Stimulated activated CD4-positive, alpha-beta T cell treated with anti-CD3 and anti-CD28 coated beads, Interleukin-1b, Interleukin-23, amount 100 ng/mL, for 24 hours (primary cell): ENCODE measurements at places on chromosomes 3 and 15.

- no peak for DNase-seq
These were observed 341.3 kb upstream of the THBS1 start for GRCh38 chr15:39239562-39239961.

DNA sequence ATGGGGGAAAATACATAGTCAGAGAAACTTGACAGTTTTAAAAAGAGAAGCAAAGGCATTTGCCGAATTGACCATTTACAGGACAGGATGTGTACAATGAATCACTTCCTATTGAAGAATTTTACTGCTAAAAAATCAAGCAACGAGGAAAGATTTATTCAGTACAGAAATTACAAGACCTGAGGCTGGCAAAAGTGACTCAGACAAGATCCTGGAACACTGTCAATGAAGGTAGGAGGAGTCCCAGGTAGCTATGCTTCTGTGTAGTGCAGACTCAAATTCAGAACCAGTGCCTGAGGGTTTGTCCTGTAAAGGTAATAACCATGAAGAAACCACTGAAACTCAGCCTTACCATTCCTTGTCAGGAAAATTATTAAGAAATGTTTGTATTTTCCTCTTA lies 120.9 kb downstream of the ZMAT3 start:
- no peak for DNase-seq

DNA sequence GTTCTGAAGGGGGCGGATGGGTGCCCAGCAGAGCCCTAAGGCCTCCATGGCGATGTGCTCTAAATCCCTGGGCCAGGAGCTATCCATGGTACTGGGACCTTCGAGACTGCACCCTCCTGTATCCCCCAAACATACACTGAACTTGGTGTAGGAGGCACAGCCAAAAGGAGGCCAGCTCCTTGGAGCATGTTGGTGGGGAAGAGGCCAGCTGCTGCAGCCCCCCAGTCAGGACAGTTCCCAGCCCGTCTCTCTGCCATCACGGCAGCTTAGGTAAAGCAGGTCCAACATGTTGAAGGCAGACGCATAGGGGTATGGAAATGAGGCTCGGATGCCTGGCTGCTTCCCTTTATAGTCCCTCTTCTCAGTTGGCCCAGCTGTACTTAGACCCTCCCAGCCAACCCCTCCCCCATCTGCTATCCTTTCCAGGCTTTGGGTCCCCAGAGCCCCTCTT lies 1.8 kb downstream of the CAMKV start:
- DNase-seq, result no peak

DNA sequence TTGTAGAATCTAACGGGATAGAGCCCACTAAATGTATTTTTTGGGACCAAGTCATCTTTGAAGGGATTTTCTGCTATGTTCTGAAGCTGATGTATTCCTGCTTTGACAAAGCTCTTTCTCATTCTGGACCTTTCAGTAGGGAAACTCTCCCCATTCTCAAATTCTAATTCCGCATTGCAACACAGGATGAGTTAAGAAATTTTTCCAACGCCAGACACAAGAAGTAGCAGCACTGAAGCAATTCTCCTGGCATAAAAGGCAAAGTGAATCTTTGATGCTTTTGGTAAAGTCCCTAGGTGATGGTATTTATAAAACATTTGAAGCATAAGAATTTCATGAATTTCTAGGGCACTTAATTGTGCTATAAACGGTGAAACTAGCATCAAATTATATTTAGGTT lies 76.8 kb downstream of the ZPLD1 start:
- no peak for DNase-seq

GRCh38 chr15:81959196-81959595 lies 86.6 kb downstream of the MEX3B start:
- DNase-seq, result no peak

DNA sequence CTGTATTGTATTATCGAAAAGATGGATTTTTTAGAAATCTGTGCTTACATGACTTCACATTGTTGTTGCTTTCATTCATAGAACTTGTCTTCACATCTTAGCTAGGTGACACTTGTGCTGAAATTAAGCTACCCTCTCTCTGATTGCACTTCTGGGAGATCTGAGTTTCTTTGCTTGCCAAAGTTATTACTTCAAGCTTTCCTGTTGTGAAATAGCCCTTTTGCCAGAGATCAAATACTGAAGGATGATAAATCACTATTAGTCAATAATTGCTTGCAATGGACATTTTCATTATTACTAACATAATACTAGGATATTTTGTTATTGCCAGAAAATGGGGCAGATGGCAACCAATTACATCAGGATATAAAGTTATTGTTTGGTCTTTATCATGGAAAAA lies 34.7 kb downstream of the PIK3CA start:
- no peak for DNase-seq

GRCh38 chr3:134064081-134064480 lies 34.4 kb upstream of the SLCO2A1 start:
- no peak for DNase-seq

GRCh38 chr3:160870327-160870726 lies 114.3 kb downstream of the PPM1L start:
- no peak for DNase-seq

DNA sequence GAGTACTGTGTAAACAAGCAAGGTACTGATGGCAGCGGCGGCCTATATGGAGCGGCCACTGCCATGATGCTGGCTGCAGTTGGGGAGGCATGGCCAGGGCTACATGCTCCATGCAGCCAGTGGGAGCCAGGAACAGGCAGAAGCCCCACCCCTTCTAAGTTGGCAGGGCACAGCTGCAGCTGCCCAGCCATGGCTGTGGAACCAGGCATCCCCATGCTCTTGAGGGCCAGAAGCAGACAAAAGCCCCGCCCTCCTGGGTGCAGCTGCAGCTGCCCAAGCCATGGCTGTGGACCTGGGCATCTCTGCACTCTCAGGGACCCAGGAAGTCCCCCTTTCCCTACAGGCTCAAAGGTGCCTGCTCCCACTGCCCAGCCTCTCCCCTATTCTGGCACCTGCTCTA lies 150.9 kb downstream of the FMN1 start:
- DNase-seq, result no peak

DNA sequence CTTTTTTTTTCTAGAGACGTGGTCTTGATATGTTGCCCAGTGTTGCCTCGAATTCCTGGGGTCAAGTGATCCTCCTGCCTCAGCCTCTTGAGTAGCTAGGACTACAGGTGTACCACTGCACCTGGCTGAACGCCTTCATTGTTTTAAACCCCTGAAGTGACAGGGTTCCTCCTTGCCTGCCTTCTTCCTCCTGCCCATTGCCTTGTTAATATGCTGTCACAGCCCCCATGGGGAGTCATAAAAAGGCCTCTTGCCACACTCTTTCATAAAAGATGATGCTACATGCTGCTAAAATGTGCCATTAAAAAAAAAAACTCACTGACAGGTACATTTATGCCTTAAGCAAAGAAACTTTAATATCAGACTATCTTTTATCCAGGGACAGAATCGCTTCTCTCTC lies 116.8 kb upstream of the SKOR1 start:
- no peak for DNase-seq

- no peak for DNase-seq
These were observed 44.1 kb downstream of the APH1B start for GRCh38 chr15:63321462-63321861.

GRCh38 chr3:148943506-148944205 lies 47.7 kb upstream of the GYG1 start:
- DNase-seq, result no peak

- no peak for DNase-seq
These were observed 4.9 kb downstream of the HACD3 start for GRCh38 chr15:65535192-65535591.

GRCh38 chr3:48256557-48256956 lies 15.7 kb downstream of the ZNF589 start:
- DNase-seq, result no peak

- DNase-seq, result no peak
These were observed 65.5 kb downstream of the MEF2A start for GRCh38 chr15:99631255-99631654.

DNA sequence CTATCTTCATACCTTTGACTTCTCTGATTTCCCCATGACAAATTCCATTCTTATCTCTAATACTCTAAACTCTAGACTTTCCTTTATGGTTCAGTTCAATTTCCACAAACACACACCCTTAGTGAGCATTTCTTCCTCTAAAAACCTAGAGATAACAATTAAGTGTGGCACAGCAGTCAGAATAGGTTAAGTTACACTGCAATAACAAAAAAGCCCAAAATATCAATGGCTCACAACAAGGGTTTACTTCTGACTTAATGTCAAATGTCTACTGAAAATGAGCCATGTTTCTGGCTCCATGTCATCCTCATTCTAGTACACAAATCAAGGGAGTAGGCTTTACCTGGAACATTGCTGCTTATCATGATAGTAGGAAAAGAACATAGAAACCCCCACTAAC lies 123.8 kb downstream of the TAFA4 start:
- DNase-seq, result no peak

DNA sequence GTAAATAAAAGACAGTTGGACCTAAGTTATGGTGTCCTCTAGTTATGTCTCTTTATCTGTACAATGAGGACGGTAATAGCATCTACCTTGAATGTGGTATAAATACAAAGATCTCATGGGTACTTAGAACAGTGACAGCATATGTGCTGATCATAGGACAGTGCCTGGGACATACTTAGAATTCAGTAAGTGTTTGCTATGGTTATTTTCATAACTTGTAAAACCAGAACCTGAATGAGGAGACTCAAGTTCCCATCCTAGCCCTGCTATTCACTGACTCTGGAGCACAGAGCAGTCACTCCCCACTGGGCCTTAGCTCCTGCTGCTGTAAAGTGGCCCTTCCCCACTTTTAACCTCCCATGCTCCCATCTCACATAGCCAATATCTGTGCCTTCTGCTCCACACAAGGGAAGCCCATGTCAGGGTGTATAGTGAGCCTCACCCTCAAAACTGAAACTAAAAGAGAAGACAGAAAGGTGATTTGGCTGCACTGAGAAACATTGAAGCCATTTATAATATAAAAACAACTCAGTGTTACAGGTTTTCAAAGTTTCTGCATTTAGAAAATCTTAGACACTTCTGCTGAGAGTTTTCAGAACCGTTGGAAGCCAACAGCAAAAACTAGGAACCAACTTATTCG lies 225.4 kb upstream of the UBE2E2 start:
- DNase-seq, result no peak

DNA sequence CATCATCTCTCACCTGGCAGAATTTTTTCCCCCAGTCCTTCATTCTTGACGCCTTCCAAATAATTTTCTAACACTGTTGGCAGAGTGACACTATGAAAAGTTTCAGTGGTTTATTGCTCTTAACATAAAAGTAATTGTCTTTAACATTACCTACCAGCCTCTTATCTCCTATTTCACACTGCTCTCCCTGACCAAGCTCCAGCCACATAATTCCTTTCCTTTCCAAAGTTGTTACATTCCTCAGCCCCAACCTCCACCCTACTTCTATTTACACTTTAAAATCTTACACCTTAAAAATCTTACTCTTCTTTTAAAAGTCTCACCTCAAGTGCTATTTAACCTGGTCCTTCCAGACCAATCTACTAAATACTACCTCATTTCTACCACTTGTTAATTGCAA lies 2.8 kb downstream of the DPPA4 start:
- no peak for DNase-seq

GRCh38 chr3:120475722-120476377 lies 25.1 kb upstream of the FSTL1 start:
- DNase-seq, result no peak

- no peak for DNase-seq
These were observed 43.4 kb downstream of the FBXO22 start for GRCh38 chr15:75947092-75947491.

GRCh38 chr3:67312155-67312554 lies 314.0 kb downstream of the KBTBD8 start:
- no peak for DNase-seq

- DNase-seq, result no peak
These were observed 74.0 kb downstream of the SRGAP3 start for GRCh38 chr3:9175421-9175820.

DNA sequence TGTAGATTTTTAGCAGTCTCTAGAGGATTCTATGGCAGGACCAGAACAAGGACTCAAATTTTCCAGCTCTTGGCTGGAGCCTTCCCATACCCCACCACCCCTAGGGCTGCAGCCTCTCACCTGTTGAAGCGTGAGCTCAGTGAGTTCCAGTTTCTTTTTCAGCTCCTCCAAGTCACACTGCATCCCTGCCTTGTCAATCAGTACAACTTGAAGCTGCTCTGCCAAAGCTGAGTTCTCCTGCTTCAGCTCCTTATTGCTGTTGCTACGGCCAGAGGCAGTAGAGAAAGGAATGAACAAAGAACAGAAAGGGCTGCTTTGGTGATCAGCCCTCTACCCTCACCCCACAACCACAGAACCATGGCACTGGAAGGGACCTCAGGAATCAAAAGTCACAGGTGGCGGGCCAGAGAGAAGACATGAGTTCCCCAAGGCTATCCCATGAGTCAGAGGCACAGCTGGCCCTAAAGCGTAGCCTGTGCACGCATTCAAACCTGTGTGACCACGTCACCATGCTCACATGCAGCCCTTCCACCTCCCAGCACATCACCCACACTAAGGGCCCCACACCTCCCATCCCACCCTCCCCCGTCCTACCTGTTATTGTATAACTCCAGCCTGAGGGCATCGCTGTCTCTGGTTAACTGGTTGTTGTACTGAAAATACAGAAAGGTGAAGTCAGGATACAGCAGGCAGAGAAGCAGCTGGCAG lies 83.3 kb upstream of the C2CD4B start:
- no peak for DNase-seq

DNA sequence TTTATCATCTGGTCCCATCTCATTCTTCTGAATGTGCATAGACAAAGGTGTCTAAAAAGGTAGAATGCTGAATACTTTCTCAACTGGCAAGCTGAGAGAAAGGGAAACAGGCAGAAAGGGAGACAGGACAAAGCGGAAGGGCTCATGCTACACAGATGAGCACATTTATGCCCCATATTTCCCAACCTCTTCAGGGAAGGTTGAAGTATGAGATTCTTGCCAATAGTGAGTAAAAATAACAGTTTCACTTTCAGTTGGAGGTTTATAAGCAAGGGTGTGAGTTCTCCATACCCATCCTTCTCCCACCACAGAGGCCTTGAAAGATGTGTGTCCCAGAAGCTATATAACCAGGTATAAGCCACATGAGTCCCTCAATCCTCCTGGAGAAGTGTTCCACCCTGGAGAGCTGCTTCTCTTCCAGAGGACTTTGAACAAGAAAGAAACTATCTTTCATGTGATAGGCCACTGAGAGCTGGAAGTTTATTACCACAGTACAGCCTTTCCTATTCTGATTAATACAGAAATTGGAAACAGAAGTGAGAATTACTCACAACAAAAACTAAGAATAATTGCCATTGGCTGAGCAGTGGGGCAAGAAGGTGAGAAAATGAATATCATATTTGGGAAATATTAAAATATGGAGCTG lies 709.4 kb upstream of the NR2F2 start:
- DNase-seq, result no peak

DNA sequence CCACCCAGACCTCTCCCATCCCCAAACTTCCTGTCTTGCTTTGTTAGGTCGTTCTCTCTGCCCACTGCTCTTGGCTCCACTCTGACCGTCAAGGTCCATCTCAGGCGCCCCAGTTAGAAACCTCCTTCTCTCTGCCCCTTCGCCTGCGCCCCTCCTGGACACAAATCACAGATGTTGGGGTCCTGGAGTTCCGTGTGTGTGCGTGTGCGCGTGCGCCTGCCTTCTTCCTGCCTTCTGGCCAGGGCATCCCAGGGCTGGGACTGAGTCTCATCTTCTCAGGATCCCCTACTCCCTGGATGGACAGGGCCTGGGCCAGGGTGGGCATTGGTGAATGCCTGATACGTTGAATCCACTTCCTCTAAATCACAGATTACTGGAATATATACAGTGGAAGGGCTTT lies 869 bp downstream of the ACSBG1 start:
- no peak for DNase-seq

- no peak for DNase-seq
These were observed 25.2 kb downstream of the PAQR5 start for GRCh38 chr15:69323893-69324430.
